RWPE2 (cell line): ENCODE measurements at places on chromosomes 7 and 10.

DNA sequence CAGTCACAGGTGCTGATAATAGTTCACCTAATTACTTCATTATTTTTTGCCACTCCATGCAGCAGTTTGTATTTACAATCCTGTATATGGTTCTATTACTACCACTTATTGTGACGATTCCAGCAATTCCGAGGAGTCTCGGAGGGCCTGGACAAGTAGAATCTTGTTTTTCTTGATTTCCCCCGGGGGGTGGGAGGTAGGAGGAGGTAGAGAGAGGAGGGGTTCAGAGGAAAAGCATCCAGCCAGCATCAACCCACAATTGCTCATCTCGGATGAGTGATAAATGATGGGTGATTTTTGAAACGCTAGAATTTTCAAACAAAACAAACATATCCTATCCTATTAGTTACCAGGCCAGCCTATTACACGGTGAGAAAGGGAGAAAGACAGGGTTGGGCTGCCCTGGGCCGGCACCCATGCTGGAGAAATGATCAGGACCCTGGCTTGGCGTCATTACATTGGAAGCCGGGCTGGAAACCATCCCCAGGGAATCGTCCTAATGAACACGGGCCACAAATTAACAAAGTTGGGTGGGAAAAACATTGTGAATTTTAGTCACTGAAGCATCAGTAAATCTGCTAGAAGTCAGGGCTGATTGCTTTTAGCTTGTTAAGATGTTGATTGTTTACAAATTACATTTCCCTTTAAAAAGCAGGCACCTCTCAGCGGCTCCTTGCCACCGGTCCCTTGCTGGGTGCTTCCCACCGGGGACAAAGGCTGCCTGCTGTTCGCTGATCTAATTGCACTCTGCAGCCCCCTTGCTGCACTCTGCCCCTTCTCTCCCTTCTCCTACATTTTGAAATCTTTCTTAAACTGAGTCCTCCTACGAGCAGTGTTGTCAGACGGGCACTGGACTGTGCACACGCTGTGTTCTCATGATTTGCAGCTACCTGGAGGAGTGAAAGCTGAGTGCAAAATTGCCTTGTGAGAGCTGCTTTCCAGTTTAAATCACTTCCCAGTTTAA, 95.5 kb downstream of the FAM204A start:
- H3K36me3 ChIP-seq: no peaks in the 10 kb centered on the region
- H3K4me3 ChIP-seq: no peak overlapping the region
- H3K27me3 ChIP-seq: peaks cover 28% of the 10 kb centered on the region
- H3K27ac ChIP-seq: no peak overlapping the region
- no peak for DNase-seq

- peak overlapping the region; percentile 93 for H3K4me3 ChIP-seq
- H3K4me1 ChIP-seq: peaks cover 18% of the 10 kb centered on the region
- peaks cover 24% of the 10 kb centered on the region for H3K36me3 ChIP-seq
- no peak for DNase-seq
Measured at GRCh38 chr10:3066317-3067117, 831 bp upstream of the PFKP start.

DNA sequence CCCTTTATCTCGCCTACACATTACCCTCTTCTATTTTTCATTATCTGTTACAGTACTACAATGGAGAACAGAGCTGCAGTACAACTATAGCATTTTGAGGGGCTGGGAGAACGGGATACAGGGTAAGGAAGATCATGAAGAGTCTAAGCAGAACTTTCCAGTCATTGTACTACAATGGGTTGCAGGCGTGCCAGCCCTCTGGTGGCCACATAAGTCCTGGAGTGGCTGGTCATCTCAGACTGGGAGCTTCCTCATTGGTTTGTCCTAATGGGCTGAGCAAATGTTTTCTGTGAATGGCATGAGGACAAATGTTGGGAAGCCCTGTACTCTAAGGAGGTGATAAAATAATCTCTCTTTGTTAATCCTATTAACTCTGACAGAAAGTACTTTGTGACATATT, 33.0 kb downstream of the TMEM106B start:
- no peak overlapping the region for H3K4me3 ChIP-seq
- no peaks in the 10 kb centered on the region for H3K4me1 ChIP-seq
- no peak overlapping the region for H3K27ac ChIP-seq
- no peaks in the 10 kb centered on the region for H3K36me3 ChIP-seq

GRCh38 chr7:44471850-44472249, 18.6 kb downstream of the NUDCD3 start:
- no peaks in the 10 kb centered on the region for H3K27me3 ChIP-seq
- H3K4me1 ChIP-seq: peaks cover 25% of the 10 kb centered on the region
- peaks cover 73% of the 10 kb centered on the region for H3K36me3 ChIP-seq
- H3K4me3 ChIP-seq: no peak overlapping the region

GRCh38 chr7:128919241-128919640, 8.7 kb upstream of the KCP start:
- no peak overlapping the region for H3K4me3 ChIP-seq
- no peaks in the 10 kb centered on the region for H3K36me3 ChIP-seq
- H3K4me1 ChIP-seq: no peaks in the 10 kb centered on the region
- no peak overlapping the region for H3K27ac ChIP-seq
- H3K27me3 ChIP-seq: peaks cover 16% of the 10 kb centered on the region

DNA sequence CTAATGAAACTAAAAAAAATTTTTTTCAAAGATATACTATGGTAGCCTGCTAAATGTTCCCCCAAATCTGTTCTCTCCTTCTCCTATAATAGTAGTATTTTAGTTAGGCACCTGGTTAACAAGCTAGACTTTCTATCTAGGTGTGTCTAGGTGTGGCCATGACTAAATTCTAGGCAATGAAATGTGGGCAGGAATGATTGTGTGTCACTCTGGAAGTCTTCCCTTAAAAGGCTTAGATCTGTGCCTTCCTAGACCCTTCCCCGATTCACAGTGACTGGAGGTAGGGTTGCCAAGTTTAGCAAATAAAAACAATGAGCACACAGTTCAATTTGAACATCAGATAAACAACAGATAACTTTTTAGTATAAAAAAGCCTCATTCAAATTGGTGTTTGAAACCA, 8.3 kb upstream of the ARHGAP21 start:
- no peak overlapping the region for H3K4me3 ChIP-seq
- no peak for DNase-seq
- H3K36me3 ChIP-seq: no peaks in the 10 kb centered on the region
